NCI-H1436 (cell line): ENCODE measurements at places on chromosomes 1 and 21.

DNA sequence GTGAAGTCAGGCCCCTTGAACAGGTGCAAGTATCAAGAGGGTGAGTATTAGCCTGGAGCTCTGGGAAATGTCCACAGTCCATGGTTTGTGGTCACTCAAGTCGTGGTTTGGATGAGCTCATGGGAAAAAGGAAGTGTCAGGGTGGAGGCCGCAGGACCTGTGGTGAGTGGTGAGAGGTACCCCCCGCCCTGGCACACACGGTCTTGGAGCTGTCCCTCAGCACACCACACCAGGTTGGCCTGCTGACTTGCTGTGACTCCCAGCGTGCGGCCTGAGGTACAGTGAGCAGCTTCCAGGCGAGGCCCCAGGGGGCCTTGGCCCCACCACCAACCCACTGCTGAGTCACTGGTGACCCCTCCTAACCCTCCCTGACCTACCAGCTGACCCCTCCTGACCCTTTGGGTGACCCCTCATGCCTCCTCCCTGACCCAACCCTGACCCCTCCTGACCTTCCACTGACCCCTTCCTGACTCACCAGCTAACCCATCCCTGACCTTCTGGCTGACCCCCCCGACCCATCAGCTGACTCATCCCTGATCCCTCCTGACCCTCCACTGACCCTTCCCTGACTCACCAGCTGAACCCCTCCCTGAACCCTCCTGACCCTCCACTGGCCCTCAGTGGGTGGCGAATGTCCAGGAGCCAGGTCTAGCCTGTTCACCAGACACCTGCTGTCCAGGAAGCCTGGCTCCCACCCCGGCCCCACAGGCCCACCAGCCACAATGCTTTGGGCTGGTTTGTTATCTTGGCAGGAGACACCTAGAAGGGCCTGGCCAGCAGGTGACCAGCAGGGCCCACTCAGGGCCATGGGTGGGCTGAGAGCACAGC, 34.8 kb upstream of the RNF187 start:
- DNase-seq: no peak

- DNase-seq: no peak
These were observed 187.7 kb downstream of the SDCCAG8 start for GRCh38 chr1:243443557-243443956.

- no peak for DNase-seq
These were observed 22.9 kb upstream of the ERO1B start for GRCh38 chr1:236304682-236305081.

DNA sequence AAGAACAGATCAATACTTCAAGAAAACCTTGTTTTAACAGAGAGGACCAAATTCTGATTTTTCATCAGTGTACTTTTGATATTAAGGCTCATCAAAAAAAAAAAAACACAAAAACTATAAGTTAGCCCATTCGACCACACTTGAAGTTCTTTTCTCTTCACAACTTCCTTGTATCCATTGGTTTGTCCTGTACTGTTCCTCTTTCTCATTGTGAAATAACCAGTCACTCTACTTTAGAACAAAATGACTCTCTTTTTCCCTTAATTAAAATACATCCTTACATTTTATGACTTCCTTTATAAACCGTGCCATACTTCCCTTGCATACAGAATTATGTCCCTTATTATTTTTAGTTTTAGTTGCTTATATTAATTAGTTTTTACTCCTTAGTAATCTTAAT, 8.4 kb downstream of the QSOX1 start:
- DNase-seq: no peak
